Left renal pelvis (tissue), 4 donors: ENCODE measurements at places on chromosomes 2 and 18.

GRCh38 chr2:28470759-28471158 is 25.1 kb upstream of the PLB1 start:
- no peak for DNase-seq

DNA sequence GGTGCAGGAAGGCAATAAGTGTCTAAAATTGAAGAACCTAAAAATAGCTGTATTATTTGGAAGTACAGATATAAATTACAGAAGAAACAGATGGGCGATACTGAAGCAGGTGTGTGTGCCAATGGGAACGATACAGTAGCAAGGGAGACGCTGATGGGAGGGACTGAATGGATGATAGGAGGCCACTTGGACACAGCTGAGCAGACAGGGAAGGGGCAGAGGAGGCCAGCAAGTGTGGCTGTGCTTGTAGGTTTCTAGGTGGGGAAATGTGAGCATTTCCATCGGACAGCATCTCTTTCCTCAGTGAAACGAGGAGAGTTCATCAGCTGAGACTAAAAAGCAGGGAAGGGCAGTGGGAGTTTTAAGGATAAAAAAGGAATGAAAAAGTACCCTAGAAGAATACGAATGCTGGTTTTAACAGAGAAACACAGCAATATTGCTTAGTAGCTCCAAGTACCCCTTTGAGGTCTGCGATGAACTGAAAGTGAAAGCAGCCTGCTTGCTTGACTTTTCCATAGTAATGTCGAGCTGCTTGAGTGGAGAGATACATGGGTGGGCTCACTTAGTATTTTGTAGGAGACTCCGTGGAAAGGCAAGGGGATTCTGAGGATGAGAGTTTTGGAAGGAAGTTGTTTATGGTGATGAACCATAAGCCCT is 91.7 kb upstream of the EPC2 start:
- DNase-seq, result no peak

DNA sequence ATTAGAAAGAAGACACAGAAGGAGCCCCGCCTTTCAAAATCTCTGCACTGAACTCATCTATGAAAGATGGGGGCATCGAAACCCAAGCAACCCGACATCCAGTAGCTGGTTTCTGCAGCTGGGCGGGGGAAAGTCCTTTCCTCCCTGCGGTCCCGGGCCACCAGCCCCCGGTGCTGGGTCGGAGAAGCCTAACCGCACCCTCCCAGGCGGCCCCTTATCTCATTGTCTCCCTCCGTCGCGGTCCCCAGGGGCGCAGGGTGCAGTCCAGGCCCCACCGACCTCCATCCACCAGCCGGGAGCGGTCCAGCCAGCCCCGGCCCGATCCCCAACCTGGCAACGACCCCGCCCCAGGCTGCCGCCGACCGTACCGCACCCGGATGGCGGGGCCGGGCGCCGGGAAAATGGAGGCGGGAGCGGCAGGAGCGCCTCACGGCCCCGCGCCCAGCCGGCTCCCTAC is 452 bp downstream of the RAPH1 start:
- DNase-seq, result no peak

DNA sequence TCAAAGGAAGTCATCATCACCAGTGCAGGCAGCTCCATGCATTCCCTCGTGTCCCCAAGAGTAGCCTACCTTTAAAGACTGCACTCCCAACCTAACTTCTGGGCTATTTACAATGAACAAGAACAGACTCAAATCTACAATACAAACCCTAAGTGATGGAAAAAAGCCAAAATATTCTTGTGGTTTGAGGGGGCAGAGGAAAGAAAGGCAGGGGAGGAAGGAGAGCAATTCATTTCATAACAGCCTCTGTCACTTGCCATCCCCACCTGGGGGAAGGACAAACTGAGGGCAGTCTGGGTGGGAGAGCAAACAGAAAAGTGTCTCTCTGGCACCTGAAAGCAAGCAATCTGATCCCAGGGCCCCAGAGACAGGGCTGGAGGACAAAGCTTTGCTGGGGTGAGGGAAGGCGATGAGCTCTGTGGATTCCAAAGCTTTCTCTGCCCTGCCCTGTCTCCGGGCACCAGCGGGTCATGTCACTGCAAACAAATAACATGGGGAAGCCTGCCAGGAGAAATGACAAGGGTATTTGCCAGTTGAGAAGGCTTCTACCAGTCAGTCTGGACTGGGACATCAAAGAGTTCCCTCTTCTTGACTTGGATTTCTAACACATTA is 528.0 kb upstream of the TNP1 start:
- DNase-seq, result no peak

DNA sequence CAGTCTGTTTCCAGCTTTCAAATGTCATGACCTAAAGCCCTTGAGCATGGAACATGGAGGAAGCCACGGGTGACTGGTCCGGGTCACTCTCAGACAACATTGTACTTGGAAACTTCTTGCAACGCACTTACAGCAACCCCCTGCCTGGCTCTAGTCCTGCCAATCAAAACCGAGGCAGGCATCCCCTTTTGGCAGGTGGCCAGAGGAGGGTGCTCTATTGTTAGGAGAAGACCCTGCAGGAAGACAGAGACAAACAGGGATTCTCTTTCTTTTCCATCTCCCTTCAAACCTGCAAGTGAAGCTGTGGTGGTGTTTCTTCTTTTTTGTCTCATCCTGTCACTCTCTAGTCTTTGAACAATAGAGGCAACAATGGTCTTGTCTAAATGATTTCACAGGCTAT is 667.2 kb downstream of the ZEB2 start:
- DNase-seq, result no peak

DNA sequence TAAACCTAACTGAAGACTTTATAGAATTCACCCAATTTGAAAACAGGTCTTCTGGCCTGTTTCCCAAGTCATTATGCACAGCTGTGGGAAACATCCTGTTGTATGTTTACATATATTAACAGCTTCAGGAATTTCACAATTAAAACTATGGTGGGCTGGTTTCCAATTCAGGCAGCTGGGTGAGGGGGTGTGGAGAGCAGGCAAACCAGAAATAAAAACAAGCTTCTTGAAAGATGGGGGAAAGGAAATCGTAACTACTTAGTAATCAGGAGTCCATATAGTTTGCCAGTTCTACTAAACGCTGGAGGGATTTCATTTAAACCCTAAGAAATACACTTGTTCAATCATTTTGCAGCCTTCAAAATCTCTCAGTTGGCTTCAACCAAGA is 22.8 kb downstream of the ATP8B1 start:
- DNase-seq, result peak; percentile 56

DNA sequence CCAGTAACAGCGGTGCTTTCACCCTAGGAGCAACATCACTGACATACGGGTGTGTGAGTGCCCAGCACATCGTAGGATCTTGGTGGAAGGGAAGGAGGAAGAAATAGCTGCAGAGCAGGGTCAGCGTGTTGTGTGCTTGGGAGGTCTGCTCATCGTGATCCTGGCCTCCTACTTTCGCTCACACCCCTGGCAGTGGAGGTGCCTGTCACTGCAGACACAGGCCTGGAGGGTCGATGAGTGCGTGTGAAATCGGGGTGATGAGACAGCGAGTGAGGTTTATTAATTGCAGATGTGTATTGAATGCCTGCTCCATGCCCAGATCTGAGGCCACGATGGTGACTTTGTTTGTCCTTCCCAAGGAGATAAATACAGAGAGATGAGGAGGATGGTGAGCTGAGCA is 126.1 kb downstream of the NCK2 start:
- DNase-seq, result no peak

DNA sequence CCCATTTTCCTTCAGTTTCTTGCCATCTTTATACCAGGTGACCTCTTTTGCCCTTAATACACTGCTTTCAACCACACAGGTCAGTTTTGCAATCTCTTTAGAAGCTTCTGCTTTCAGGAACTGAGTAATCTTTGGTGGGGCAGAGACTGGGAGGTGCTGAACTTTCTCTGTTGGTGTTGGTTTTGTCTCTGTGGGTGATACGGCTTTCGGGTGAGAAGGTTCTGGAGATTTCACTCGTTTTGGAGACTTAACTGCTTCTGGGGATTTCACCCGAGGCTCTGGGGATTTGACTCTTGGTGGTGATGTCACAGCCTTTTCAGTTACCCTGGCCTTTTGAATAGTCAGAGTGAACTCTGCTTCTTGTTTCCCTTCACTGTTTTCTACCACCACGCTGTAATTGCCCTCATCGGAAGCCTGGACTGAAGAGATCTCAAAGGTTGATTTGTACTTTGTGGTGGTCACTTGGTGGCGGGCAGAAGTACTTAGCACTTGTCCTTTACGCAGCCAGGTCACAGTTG is 50.4 kb downstream of the PLEKHA3 start:
- DNase-seq, result no peak

DNA sequence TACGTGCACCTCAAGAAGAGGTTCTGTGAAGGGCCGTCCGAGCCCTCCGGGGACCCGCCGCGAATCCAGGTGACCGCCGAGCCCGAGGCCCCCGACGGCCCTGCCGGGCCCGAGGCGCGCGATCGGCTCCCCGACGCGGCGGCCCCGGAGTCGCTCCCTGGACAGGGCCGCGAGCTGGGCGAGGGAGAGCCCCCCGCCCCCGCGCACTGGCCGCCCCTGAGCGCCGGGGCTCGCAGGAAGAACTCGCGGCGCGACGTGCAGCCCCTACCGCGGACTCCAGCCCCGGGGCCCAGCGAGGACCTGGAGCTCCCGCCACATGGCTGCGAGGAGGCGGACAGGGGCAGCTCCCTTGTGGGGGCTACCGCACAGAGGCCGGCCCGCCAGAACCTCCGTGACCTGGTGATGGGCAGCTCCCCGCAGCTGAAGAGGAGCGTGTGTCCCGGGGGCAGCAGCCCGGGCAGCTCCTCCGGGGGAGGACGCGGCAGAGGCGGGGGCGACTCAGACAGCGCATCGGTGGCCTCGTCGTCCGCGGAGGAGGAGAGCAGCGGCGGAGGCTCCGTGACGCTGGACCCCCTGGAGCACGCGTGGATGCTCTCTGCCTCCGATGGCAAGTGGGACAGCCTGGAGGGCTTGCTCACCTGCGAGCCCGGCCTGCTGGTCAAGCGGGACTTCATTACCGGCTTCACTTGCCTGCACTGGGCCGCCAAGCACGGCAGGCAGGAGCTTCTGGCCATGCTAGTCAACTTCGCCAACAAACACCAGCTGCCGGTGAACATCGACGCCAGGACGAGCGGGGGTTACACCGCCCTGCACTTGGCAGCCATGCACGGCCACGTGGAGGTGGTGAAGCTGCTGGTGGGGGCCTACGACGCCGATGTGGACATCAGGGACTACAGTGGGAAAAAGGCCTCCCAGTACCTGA is 812 bp downstream of the SOWAHC start:
- no peak for DNase-seq

- peak; percentile 31 for DNase-seq
Observed at GRCh38 chr2:237968048-237968862, 1.4 kb downstream of the UBE2F start.

- no peak for DNase-seq
Observed at GRCh38 chr2:133660510-133660909, 92.2 kb upstream of the NCKAP5 start.

GRCh38 chr2:106700616-106701015 is 185.4 kb downstream of the ST6GAL2 start:
- peak; percentile 55 for DNase-seq

DNA sequence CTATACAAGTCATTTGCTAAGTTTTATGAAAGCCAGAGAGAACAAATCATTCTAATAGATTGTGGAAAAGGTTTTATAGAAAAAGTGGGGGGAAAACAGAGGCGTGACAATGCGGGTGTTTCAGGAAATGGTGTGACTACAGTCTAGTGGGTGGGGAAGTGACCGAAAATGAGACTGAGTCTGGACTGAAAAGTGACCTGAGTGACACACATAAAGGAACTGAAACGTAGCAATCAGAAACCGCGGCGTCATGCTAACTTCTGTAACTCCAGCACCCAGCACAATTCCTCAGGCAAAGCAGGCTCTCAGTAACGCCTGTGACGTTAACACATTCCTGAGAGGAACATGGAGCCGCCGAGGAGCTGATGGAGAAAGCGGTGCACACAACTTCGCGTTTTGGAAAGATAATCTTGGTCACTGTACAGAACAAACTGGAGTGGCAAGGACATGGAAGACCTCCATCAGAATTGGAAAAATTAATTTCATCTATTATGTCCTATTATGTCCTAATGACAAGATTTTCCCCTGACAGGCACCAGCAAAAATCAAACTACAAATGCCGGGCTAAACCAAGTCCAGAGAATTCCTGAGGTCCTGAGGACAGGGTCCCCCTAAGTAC is 1.4 kb upstream of the CD226 start:
- no peak for DNase-seq

GRCh38 chr2:129757366-129757914 is 222.0 kb upstream of the RAB6C start:
- no peak for DNase-seq

GRCh38 chr2:24115057-24115456 is 8.1 kb downstream of the PFN4 start:
- DNase-seq, result no peak

- DNase-seq, result no peak
Observed at GRCh38 chr2:226256237-226256636, 543.4 kb downstream of the IRS1 start.

- DNase-seq, result no peak
Observed at GRCh38 chr2:104804148-104804890, 49.6 kb upstream of the POU3F3 start.

DNA sequence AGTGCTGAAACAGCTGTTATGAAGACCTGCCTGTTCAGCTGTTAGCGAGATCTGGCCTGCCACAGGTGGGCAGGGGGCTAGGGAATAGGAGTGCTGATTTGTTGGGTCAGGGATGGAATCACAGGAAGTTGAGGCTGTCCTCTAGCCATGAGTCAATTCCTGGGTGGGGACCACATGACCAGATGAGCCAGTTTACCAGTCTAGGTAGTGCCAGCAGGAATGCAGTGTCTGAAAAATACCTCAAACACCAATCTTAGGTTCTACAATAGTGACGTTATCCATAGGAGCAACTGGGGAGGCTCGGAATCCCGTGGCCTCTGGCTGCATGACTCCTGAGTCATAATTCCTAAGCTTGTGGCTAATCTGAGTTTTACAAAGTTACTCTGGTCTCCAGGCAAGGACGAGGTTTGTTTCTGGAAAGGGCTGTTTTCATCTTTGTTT is 44.9 kb downstream of the DYSF start:
- DNase-seq, result no peak

- DNase-seq, result no peak
Observed at GRCh38 chr18:39701055-39701783, 2135.6 kb upstream of the CELF4 start.

DNA sequence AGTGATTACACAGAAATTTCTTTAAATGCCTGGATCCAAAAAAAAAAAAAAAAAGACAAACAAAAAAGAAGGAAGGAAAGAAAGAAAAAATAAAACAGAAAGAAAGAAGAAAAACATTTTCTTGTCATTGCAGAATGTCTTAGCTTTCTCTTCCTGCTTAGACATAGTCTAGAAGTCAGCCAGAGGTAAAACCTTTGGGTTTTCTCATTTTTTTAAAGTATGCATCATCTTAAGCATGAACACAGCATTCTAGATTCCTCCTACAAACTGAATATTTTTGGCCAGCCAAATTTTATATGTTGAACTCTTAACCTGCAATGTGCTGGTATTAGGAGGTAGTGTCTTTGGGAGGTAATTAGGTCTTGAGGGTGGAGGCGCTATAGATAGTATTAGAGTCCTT is 243.9 kb downstream of the TRIB2 start:
- no peak for DNase-seq

GRCh38 chr2:2919574-2920365 is 457.8 kb downstream of the EIPR1 start:
- DNase-seq, result no peak

- no peak for DNase-seq
Observed at GRCh38 chr18:44128365-44128764, 552.3 kb upstream of the SETBP1 start.

GRCh38 chr2:54271843-54272627 is 16.0 kb upstream of the TSPYL6 start:
- no peak for DNase-seq
